Upper lobe of right lung (tissue), 1 donor: ENCODE measurements at places on chromosomes 7 and 10. TPM values are rescaled to one million over a fixed set of nuclear protein-coding genes. Genes with fewer than 3 reads are reported as not detected.

Gene CUL2
- 33.0 TPM for total RNA-seq

Gene BET1
- total RNA-seq = 24.3 TPM

Gene WEE2
- total RNA-seq = not detected

Gene TFPI2
- 7.1 TPM for total RNA-seq

Gene NPFFR1
- 1.1 TPM for total RNA-seq

Gene ANKRD26
- 6.7 TPM for total RNA-seq

- DNase-seq = no peak
- no peaks in the 10 kb centered on the region for H3K27me3 ChIP-seq
- H3K27ac ChIP-seq = no peak overlapping the region
- no peaks in the 10 kb centered on the region for H3K4me1 ChIP-seq
- no peaks in the 10 kb centered on the region for H3K36me3 ChIP-seq
- no peak overlapping the region for H3K4me3 ChIP-seq
Measured at GRCh38 chr10:114009281-114009996, 34.2 kb upstream of the ADRB1 start.

DNA sequence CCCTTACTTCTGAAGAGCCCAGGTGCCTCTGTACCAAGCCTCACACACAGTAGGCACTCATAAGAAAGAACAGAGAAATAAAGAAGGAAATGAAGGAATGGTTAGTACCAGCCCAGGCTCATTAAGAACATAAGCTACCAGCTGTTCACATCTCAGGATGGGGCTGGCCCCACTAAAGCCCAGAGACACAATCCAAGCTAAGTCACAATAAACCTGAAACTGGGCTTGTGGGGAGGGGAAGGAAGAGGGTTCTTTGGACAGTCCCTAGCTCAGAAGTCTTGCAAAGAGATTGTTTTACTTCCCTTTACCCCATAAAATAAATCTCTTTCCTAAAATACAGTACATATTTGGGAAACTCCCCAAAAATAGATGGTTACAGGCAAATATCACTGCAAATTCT, 24.3 kb downstream of the FBXW4 start:
- no peak overlapping the region for H3K4me3 ChIP-seq
- no peaks in the 10 kb centered on the region for H3K4me1 ChIP-seq
- peaks cover 97% of the 10 kb centered on the region for H3K36me3 ChIP-seq
- no peak overlapping the region for H3K27ac ChIP-seq
- H3K27me3 ChIP-seq = no peaks in the 10 kb centered on the region

- no peak overlapping the region for H3K4me3 ChIP-seq
- H3K27me3 ChIP-seq = no peaks in the 10 kb centered on the region
- no peaks in the 10 kb centered on the region for H3K4me1 ChIP-seq
- no peak for DNase-seq
- no peak overlapping the region for H3K27ac ChIP-seq
Measured at GRCh38 chr7:92881091-92881485, 44.7 kb upstream of the CDK6 start.

- H3K4me3 ChIP-seq = no peak overlapping the region
- no peak overlapping the region for H3K27ac ChIP-seq
- H3K27me3 ChIP-seq = no peaks in the 10 kb centered on the region
- H3K4me1 ChIP-seq = no peaks in the 10 kb centered on the region
Measured at GRCh38 chr7:2460188-2460587, 16.0 kb downstream of the GRIFIN start.

- H3K27me3 ChIP-seq = no peaks in the 10 kb centered on the region
- peaks cover 8% of the 10 kb centered on the region for H3K4me1 ChIP-seq
- DNase-seq = no peak
Measured at GRCh38 chr7:50068850-50069551, 24.0 kb downstream of the ZPBP start.
